Lung (tissue), 17 donors: ENCODE measurements at places on chromosomes 2 and 18. TPM values are rescaled to one million over a fixed set of nuclear protein-coding genes. Genes with fewer than 3 reads are reported as not detected.

DNA sequence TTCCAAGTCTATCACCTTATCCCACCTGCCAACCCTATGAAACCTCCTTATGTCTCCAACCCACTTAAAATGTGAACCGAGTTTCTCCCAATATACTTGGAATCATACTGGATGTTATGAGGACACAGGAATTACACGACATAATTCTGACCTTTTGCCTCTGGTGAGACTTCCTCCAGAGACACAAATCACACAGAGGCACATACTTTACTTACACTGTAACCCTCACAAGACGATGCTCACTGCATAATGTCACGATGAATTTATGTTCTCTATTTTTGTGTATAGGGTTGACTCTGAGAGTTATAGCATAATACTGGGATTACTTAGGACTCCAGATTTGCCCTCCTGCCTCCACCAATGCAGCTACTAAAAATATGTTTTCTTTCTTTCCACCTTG, 28.0 kb upstream of the SETBP1 start:
- no peak for DNase-seq

DNA sequence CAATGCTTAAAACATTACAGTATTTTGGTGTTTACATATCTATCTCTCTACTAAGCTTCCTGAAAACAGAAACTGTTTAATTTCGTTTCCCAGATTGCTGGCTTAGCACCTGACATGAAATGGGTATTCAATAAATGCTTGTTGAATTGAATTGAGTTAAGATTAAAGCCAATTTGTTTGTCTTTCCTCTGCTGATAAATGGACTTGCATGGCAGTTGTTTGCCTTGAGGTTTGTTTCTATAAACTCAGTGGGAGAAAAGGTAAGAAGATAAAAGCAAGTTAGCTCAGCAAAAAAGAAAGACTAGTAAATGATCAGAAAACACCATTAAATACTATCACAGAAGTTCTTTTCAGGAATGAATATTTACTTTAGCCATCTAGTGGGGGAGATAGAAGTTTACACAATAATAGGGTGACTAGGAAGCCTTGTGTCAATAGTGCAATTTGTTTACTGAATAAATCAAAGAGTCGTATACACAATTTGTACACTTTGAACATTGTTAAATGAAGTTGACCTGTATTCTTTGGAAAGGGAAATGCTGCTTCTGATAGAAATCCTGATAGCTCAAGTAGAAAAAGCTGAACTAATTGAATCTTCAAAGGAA, 754.5 kb upstream of the FAM98A start:
- DNase-seq, result no peak

GRCh38 chr2:109410039-109410815, 203.5 kb downstream of the SEPTIN10 start:
- no peak for DNase-seq

- no peak for DNase-seq
These were observed 1202.7 kb upstream of the PIK3C3 start for GRCh38 chr18:40752316-40752715.

EPB41L3 gene
- polyA plus RNA-seq, result 42.4 TPM

GRCh38 chr2:70679259-70679658, 88.7 kb downstream of the ADD2 start:
- peak; percentile 78 for DNase-seq

- no peak for DNase-seq
These were observed 103.2 kb upstream of the MMADHC start for GRCh38 chr2:149690825-149691224.

GRCh38 chr2:47257946-47258348, 102.8 kb upstream of the STPG4 start:
- DNase-seq, result no peak

ALPG gene
- 0.76 TPM for polyA plus RNA-seq

CIB4 gene
- not detected for polyA plus RNA-seq

GRCh38 chr2:15556311-15556930, 4.7 kb downstream of the NBAS start:
- DNase-seq, result no peak

- DNase-seq, result no peak
These were observed 74.3 kb downstream of the BCL2L11 start for GRCh38 chr2:111194835-111195621.

- DNase-seq, result no peak
These were observed 265.6 kb upstream of the NRXN1 start for GRCh38 chr2:51297488-51297887.

DNA sequence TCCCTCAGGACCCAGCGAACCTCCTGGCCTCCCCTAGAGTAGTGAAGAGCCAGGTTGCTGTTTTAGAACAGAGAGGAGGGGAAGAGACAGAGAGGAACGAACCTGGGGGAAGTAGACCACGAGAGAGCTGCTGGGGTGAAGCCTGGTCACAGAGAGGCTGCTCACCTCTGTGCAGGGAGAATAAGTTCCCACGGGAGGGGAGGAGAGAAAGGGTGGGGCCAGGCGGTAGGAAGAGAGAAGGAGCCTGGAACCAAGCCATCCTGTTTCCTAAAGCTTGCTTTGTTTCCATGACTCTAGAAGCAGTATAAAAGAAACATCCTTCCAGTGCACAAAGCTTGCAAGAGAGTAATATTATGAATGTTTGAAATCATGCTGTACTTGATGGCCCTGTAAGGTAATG, 147.9 kb downstream of the MYT1L start:
- peak; percentile 37 for DNase-seq

DNA sequence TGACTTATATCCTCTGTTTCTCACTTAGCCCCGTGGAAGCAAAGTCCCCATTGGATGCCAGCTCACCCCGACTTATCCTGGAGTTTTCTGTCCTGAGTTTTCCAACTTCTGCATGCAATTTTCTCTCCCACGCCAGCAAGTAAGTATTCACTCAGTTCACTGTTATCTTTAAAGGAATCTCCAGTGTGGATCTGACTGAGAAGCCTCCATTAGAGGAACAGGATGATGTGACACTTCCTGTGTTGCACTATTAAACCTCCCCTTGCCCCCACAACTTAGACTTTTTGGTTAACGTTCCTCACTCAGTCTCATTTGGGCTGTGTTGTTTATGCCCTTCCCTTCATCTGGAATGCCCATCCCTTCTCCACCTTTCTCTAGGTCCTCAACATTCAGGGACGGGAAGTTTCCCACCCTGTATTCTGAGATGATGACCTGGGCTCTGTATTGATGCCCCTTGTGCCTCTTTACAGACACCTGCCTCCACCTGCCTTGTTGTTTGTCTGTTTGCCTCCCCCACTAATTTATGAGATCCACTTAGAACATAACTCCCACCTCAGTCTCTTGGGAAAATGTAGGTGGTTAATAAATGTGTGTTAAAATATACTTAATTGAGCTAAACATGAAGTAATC, 536.1 kb upstream of the RAB6C start:
- no peak for DNase-seq

DNA sequence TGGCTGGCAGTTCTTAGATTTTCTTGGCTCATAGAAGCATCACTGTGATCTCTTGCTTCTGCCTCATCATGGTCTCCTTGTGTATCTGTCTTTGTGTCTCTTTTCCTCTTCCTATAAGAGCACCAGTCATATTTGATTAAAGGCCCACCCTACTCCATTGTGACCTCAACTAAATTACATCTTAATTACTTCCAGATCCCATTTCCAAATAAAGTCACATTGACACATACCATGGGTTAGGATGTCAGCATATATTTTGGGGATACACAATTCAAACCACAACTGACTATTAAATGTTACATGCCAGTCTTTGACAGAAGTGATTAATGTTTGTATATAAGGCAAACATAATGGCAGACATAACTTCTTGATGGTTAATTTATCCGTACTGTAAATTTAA, 27.3 kb upstream of the TMX3 start:
- DNase-seq, result no peak

KANSL1L gene
- 6.1 TPM for polyA plus RNA-seq

- no peak for DNase-seq
These were observed 38.5 kb upstream of the ATP8B1 start for GRCh38 chr18:57841568-57841967.

DES gene
- 27.2 TPM for polyA plus RNA-seq

DNA sequence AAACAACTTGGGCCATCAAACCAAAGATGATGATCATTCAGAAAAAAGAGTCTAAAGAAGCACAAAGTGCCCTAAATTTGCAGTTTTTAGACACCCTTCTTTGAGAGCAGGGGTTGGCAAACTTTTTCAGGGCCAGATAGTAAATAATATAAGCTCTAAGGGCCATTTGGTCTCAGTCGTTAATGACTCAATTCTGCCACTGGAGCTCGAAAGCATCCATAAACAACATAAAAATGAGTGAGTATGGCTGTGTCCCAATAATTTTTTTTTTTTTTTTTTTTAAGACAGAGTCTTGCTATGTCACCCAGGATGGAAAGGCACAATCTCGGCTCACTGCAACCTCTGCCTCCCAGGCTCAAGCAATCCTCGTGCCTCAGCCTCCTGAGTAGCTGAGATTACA, 152.3 kb downstream of the DTNB start:
- DNase-seq, result peak; percentile 35

DNA sequence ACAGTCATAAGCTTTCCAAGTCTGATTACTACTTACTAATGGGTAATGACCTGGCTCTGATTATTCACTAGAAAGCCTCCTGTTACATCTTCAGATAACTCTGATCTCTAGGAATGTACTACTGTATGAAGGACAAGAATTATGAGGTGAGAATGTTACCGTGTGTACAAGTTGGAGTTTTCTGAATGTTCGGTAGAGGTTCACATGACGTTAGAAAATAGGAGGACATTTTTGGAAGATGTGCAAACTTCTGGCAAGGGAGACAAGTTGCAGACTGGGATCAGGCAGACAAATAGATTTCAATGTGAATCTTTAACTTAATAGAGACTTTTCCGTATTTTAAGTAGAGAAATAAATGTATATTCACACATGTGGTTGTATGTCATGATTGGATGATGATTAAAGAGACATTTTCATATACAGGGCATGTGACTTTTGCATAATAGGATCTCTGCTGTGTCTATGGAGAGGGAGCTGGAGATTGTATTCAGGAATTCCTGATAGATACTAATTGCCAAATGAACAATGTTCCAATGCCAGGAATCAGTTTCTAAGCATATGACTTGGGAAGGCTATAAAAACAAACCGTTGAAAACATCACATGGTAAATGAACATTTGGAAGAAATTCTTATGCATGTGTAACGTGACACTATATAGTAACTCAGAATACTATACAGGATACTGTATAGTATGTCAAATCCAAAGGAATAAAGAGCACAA, 1695.8 kb upstream of the PIK3C3 start:
- DNase-seq, result peak; percentile 78

FBXO15 gene
- polyA plus RNA-seq, result 2.6 TPM

AMER3 gene
- not detected for polyA plus RNA-seq

- peak; percentile 46 for DNase-seq
These were observed 26.4 kb upstream of the ZNF532 start for GRCh38 chr18:58838165-58838860.

- no peak for DNase-seq
These were observed 71.0 kb downstream of the MAPK4 start for GRCh38 chr18:50630895-50631294.

SLC4A5 gene
- polyA plus RNA-seq, result 2.5 TPM

COL3A1 gene
- polyA plus RNA-seq, result 45.3 TPM

SCYGR4 gene
- not detected for polyA plus RNA-seq

GRCh38 chr2:27723372-27724144, 48.0 kb upstream of the MRPL33 start:
- peak; percentile 78 for DNase-seq

RGPD3 gene
- 0.20 TPM for polyA plus RNA-seq
